ENCODE measurements at places on chromosomes 2 and 18.
A peak's percentile ranks its signal among the peaks of the same experiment; 100 is the strongest.

GRCh38 chr2:146814971-146815370, 1029.9 kb upstream of the ACVR2A start:
- no peak for DNase-seq

GRCh38 chr2:201419057-201419635, 32.1 kb downstream of the TRAK2 start:
- DNase-seq, result no peak

- DNase-seq, result no peak
Measured at GRCh38 chr18:44778788-44779187, 98.1 kb downstream of the SETBP1 start.

- DNase-seq, result no peak
Measured at GRCh38 chr2:71864085-71864484, 283.6 kb downstream of the CYP26B1 start.

GRCh38 chr2:31429759-31430438, 15.4 kb upstream of the XDH start:
- DNase-seq, result no peak

GRCh38 chr18:50715919-50716318, 103.9 kb downstream of the MRO start:
- no peak for DNase-seq

DNA sequence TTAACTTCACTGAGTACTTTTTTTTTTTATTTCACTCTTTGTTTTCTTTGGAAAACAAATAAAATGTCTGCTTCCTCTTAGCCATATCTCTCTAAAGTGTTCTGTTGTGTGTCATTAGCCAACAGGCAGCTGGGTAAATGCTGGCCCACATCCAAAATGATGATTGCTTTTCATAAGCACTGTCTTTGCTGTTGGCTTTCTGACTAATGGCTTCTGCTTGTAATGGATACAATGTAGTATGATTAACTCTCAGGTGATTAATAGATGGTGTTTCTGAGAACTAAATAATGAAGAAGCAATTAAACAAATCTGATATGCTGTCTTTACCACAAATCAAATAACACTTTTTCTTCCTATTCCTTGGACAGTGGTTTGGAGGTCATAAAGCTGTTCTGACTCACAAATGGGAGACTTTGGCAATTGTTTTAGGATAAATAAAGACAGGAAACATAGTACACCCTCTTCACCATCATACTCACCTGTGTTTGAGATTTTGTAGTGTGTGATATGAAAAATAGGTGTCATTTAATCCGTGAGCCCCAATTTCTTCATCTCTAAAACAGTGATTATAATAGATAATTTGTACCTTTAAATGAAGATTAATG, 888.4 kb downstream of the TSN start:
- peak; percentile 40 for DNase-seq

All from hepatic stellate cell (primary cell).